Muscle of leg (tissue), 16 donors: ENCODE measurements at places on chromosomes 6 and 20. TPM values are rescaled to one million over a fixed set of nuclear protein-coding genes. Genes with fewer than 3 reads are reported as not detected.

The PRRT1 gene
- total RNA-seq, result 0.18 TPM

The GGTLC1 gene
- total RNA-seq, result not detected

The CYP39A1 gene
- total RNA-seq, result 2.9 TPM

The SLC17A3 gene
- total RNA-seq, result not detected

The PTCRA gene
- total RNA-seq, result not detected

The STX11 gene
- 1.4 TPM for total RNA-seq

The PTK6 gene
- not detected for total RNA-seq

The SMLR1 gene
- total RNA-seq, result not detected

The FOXS1 gene
- 6.0 TPM for total RNA-seq

The GHRH gene
- total RNA-seq, result not detected

The PREX1 gene
- 17.3 TPM for total RNA-seq

The FAM217A gene
- total RNA-seq, result not detected

The RIMS1 gene
- 5.7 TPM for total RNA-seq
